ENCODE measurements at places on chromosomes 7 and 10.

DNA sequence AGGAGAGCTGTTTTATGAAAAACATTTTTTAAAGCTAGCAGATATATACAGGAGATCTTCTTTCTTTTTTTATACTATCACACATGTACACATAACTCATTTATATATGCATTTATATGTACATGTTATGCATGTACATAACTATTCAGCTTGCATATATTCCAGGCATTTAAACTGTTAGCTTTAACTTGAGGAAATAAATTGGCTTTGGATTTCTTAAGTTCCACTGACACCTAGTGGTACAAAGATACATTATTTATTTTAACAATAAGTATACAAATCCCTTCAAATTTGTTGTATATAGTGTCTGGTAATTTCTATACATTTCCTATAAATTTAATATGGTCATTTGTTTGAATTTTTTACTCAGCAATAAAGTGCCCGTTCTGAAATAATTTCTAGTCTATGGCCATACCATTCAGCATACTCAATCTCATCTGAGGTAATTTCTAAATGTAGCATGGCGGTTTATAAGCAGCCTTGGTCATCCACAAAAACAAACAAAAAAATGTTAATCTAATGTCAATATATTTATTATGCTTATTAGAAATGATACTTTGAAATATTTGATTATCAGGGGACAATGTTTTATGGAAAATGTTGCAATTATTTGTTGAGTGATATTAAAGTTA, 11.6 kb downstream of the ZDHHC6 start:
- no peak for DNase-seq

GRCh38 chr10:103492655-103493261, 747 bp upstream of the NEURL1 start:
- no peak for DNase-seq

- DNase-seq: no peak
These were observed 53.2 kb downstream of the GAD2 start for GRCh38 chr10:26269754-26270153.

DNA sequence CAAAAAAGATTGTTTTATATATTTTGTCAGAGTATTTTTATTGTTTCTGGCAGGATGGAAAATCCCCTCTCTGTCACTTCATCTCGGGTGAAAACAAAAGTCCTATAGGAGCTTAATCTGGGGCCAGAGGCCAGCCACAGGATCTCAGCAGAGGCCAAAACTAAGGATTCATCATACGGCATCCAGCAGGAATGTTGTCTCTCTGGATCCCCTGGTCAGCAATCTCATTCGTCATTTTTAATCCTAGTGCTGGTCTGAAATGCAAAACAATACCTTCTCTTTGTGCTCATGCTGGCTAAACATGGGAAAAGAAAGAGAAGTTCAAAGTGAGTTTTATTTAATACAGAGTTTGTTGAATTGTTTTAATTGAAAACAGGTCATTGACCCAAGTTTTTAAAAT, 482.5 kb upstream of the AUTS2 start:
- no peak for DNase-seq

GRCh38 chr7:82700741-82701140, 257.2 kb upstream of the CACNA2D1 start:
- no peak for DNase-seq

DNA sequence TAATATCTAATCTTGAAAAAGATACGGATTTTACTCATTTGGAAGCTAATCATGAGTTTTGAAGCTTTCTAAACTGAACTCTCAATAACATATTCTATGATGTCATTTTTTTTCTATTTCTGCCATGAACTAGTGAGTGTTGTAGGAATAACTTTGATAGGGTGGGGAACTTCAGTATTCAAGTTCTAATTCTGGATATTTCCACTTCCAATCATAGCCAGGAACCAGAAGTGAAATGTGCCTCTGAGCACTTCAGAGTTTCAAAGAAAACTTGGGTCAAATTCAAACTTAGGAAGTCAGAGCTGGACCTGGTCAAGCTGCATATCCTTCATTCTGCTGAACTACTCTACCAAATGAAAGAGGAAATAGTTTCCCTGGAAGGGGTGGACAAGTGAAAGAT, 847 bp downstream of the AGMO start:
- DNase-seq: no peak

- DNase-seq: no peak
These were observed 8.3 kb downstream of the NOD1 start for GRCh38 chr7:30470163-30470770.
